ENCODE measurements at places on chromosomes 5 and 9.

DNA sequence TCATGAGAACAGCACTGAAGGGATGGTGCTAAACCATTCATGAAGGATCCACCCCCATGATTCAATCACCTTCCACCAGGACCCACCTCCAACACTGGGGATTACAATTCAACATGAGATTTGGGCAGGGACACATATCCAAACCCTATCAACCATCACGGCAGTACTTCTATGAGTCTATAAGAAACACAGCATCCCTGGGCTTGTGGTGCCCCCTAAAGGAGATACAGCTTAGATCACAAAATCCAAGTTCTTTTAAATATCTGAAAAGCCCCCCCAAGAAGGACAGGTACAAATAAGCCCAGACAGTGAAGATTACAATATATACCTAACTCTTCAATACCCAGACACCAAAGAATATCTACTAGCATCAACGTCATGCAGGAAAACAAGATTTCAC, 233.7 kb upstream of the ADRA1B start:
- DNase-seq, result no peak

- no peak for DNase-seq
Observed at GRCh38 chr5:115050866-115051265, 118.8 kb downstream of the TRIM36 start.

DNA sequence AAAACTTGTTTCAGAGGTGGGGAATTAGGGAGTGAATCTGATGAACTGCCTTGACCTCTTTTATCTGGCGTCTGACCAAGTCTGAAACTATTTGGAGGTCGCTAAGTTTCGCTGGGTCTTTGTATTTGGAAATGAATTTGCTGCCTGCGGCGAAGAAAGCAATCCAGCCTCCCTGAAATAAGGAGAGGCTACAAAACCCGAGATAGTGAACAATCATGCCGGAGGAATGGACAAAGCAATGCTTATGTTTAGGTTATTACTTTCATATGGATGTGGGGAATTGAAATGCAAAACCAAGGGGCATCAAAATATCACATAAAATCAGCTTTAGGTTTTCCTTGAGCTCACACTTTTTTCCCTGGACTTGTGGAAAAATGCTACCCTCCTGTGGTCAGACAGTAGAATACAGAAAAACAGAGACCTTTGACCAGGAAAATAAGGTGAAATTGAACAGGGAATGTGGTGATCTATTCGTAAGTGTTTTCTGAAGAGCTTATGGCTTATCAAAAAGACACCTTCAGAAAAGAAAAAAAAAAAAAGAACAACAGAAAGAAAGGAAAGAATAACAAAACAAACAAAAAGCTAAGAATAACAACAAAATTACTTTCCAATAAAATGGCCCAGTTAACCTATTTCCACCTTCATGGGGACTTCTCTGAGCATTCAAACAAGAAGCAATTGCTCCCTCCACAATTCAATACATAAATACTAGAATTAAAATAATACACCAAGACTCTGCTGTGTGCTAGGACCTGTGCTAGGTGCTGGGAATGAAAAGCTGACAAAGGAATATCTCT, 68.6 kb upstream of the DPYSL3 start:
- DNase-seq, result peak; percentile 56

GRCh38 chr9:73121375-73121935, 30.2 kb upstream of the ANXA1 start:
- DNase-seq, result no peak

DNA sequence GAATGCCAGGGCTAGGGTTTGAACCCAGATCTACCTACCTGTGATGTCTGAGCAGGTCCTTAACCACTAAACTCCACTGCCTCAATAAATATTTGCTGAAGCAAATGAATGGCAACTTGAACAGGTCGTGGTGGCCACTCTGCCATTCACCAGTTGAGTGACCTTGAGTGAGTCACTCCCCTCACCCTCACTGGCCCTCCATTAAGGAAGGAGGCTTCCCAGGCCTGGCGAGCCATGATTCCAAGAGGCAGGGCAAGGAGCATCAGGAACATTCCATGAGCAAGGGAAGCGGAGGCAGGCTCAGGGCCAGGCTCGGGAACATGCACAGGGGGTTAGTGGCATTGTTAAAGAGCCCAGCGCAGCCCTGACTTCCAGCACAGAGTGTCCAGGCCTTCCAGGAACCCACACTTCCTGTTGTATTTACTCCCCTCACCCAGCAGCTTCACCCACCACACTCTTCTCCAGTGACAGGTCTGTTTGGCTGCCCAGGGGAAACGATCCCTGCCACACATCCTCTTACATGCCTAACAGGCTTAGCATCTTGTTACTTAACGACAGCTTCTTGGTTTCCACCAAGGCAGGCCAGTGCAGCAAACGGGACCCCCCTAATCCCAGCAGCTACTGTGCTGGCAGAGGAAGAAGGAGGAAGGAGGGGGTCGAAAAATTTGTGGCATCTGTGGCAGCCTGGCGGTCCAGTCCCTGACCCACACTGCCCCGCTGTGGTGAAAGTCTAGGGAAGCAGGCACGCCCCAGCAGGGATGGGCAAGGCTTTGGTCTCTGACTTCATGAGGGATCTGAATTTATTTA, 43.7 kb upstream of the TTC1 start:
- DNase-seq, result no peak

GRCh38 chr5:138969323-138970002, 94.3 kb upstream of the LRRTM2 start:
- DNase-seq, result no peak

- no peak for DNase-seq
Observed at GRCh38 chr5:125196481-125197111, 450.2 kb upstream of the ZNF608 start.

- DNase-seq, result peak; percentile 95
Observed at GRCh38 chr5:150357326-150358260, at the start of gene TCOF1. Gene TCOF1, plus strand, starts transcription at chr5:150357697. Its CDS starts 50 bp downstream, at chr5:150357747.

DNA sequence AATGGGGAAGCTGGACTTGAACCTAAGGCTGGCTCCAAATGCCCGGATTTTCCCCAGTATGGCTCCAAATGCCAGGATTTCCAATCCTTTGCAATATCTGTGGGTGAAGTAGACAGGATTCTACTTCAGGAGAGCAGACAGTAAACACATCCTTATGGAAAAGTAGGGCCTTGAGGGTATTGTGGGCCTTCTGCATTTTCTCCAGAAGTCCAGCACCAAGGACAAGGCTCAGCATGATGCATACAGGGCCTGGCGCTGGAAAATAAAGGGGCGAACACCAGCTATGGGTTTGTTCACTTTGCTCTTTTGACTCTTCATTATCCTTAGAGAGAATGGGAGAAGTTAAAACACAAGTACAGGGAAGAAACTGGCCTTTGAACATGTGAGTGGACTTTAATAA, 347.5 kb downstream of the SEMA5A start:
- no peak for DNase-seq

DNA sequence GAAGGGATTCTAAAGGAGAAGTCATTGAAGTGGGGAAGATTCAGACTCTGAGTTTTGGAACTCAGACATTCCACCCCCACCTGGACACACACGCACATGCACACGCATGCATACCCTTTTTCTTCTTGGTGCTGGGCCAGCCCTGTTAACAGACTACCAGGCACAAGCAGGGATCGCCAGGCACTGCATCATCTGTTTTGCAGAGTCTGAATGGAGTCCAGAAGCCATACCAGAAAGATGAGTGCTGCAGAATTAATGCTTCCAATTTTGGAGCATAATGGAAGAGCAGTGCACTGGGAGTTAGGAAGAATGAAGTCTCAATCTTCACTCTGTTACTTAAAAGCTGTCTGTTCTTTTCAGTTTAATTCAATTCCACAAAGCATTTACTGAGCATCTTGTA, 95.5 kb downstream of the PDE8B start:
- no peak for DNase-seq

DNA sequence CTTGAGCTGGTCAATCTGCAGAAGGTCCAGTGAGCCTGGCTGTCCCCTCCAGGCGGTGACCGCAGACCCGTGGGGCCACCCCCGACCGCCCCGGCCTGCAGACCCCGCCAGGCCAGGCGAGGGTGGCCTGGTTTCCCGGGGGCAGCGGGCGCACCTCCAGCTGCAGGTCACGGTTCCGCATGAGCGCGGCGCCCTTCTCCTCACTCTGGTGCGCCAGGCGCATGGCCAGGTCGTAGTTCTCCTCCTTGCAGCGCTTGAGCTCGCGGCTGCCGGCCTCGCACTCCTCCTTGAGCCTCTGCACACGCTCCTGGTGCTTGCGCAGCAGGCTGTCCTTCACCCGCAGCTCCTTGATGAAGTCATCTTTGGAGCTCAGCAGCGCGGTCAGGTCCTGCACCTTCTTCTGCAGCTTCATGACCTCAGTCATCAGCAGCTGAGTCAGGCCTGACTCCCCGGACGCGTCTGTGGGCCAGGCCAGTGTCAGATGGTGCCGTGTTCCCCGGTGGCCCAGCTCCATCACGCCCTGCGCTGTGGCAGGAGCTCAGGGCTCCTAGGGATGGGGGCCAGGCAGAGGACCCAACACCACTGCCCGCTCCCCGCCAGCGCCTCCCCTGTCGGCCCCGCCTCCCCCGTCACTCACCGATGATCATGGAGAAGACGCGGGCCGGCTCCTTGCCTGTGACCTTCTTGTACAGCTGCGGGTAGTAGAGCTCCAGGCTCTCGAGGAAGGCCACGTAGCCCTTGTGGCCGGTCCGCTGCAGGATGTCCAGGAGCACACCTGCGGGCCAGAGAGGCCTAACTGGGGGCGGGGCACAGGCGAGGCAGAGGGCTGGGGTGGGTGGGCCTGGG, 2.6 kb downstream of the CARD9 start:
- no peak for DNase-seq

GRCh38 chr5:2902742-2903297, 151.3 kb upstream of the IRX2 start:
- DNase-seq, result no peak

DNA sequence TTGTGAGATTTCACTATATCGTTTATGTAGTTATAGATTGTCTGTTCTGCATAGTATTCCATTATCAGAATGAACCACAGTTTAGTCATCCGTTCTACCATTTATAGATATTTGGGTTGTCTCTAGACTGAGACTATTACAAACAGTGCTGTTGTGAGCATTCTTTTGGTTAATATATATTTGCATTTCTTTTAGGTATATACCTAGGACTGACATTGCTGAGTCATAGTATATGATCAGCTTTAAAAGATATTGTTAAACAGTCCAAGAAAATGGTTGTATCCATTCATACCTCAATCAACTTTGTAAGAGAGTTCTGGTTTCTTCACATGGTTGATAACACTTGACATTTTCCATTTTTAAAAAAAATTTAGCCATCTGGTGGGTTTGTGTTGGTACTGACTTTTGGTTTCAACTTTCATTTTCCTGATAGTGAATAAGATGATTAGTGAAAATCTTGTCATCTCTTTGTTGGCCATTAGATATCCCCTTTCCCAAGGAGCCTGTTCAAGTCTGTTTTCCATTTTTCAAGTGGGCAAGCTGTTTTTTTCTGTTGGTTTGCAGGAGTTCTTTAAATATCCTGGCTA, 22.9 kb upstream of the ADAM19 start:
- DNase-seq, result no peak

GRCh38 chr9:117644133-117644931, 59.9 kb upstream of the TLR4 start:
- DNase-seq, result peak; percentile 82

- DNase-seq, result no peak
Observed at GRCh38 chr9:17905781-17906175, 326.9 kb downstream of the SH3GL2 start.

GRCh38 chr5:1330847-1331831, 13.8 kb downstream of the CLPTM1L start:
- no peak for DNase-seq

DNA sequence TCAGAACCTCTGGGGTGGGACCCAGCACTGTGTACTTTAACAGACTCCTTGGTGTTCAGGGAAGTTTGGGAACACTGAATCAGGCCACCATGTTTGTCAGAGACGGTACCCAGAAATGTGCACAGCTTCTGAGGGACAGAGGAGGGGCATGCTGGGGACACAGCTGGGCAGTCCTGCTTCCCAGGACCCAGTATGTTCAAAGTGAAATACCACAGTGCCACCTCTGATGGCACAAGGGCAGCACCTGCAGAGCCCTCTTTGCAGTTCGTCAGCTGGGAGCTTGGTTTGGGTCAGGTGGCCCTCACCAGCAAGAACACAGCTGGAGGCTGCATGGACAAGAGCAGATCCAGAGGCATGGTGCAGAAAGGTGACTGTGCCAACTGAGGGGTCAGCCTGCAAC, 51.2 kb downstream of the NDST1 start:
- DNase-seq, result no peak

GRCh38 chr9:1982074-1982473, 33.1 kb upstream of the SMARCA2 start:
- DNase-seq, result no peak

- DNase-seq, result no peak
Observed at GRCh38 chr5:91151947-91152346, 231.2 kb downstream of the ARRDC3 start.

- no peak for DNase-seq
Observed at GRCh38 chr9:1647776-1648175, 367.4 kb upstream of the SMARCA2 start.

DNA sequence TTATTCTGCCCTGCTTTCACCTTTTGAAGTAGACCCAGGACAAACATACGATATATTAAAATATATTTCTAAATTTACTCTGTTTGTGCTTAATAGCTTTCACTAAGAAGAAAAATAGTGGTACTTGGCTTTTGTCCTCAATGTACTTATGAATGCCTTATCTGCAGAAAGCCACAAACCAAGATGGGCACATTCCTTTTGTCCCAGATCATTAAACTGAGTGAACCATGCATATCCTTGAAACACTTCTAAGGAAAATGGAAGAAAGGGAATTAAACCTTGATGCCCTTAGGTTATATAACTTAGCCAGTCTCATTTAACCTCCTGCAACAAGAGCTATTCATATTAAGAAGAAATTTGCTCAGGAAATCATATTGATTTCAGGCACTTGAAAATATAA, 553.8 kb upstream of the CDH9 start:
- DNase-seq, result no peak

GRCh38 chr5:96209829-96210228, 223.2 kb downstream of the PCSK1 start:
- DNase-seq, result no peak

GRCh38 chr5:126605525-126605924, 4.8 kb downstream of the PHAX start:
- no peak for DNase-seq

GRCh38 chr5:138272681-138273080, 1.7 kb downstream of the GFRA3 start:
- DNase-seq, result no peak

GRCh38 chr9:133659516-133659915, 23.4 kb downstream of the DBH start:
- no peak for DNase-seq

DNA sequence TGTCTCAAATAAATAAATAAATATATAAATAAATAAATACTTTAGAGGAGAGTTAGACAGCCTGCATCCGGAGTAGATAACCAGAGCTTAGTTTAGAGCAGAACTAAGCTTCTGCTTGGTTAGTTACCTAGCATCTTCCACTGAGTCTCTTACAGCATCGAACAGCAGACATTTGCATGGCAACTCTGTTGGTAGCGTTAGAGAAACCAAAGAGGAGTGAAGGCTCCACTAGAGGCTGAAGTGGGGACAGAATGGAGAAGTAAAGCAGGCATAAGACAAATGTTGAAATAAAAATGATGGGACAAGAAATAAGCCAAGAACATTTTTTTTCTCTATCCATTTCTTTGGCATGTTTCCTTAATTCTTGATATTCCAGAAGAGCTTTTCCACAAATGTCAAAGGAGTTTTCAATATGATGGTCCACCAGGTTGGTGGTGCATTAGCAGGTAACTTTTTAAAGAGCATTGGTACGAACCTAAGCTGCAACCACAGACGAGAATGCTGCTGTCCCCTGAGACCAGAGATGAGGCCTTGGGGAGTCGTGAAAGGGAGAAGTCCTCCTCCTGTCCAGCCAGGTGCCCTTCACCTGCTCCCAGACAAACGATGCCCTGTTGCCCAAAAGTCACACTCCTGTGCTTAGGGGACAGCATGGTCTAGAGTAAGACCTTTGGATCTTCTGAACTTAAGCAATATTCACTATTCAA, 438.3 kb downstream of the DIRAS2 start:
- no peak for DNase-seq
